ENCODE measurements at places on chromosomes 2 and 18. TPM values are rescaled to one million over a fixed set of nuclear protein-coding genes. Genes with fewer than 3 reads are reported as not detected.

- no peak for DNase-seq
Measured at GRCh38 chr2:197239434-197239833, 71.1 kb downstream of the ANKRD44 start.

- no peak for DNase-seq
Measured at GRCh38 chr2:121638333-121638732, 10.9 kb downstream of the CLASP1 start.

DNA sequence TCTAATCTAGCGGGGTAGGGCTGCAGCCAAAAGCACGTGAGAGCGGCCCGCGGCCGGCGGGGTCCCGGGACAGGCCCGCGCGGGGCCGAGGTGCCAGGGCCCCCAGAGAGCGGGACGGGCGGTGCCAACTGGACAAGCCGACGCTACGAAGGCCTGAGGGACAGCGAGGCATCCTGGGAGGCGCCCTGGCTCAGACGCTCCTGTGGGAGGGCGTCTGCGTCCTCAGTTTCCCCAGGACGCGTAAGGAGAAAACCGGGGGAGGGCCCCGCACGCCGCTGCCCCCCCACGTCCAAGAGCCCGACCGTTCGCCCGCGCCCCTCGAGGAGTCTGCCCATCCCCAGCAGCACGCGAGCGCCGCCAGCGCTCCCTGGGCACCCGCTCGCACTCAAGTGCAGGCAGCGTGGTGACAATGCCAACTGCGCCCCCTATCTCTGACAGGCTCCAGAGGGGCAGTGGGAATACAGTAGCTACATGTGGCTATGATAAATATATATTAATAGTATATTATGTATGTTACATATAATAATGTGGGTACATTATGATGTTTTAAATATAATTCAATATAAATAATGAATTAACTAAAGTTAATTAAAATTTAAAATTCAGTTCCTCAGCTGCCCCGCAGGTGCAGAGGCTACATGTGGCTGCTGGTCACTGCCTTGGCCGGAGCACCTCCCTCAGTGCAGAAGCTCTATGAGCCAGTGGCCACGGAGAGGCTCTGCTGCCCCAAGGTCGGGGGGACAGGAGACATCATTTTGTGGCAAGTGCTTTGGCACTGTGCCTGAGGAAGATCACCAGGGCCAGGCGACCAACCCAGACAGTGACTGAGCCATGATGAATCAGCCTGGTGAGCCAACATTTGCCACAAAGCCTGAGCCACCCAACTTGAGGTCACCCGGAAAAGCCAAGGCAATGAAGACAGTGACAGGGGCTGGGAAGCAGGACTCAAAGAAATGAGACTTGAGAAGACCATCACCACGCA is 5.5 kb upstream of the SFT2D3 start:
- DNase-seq: peak; percentile 84

GRCh38 chr2:165743442-165743841 is 50.6 kb downstream of the GALNT3 start:
- no peak for DNase-seq

DNA sequence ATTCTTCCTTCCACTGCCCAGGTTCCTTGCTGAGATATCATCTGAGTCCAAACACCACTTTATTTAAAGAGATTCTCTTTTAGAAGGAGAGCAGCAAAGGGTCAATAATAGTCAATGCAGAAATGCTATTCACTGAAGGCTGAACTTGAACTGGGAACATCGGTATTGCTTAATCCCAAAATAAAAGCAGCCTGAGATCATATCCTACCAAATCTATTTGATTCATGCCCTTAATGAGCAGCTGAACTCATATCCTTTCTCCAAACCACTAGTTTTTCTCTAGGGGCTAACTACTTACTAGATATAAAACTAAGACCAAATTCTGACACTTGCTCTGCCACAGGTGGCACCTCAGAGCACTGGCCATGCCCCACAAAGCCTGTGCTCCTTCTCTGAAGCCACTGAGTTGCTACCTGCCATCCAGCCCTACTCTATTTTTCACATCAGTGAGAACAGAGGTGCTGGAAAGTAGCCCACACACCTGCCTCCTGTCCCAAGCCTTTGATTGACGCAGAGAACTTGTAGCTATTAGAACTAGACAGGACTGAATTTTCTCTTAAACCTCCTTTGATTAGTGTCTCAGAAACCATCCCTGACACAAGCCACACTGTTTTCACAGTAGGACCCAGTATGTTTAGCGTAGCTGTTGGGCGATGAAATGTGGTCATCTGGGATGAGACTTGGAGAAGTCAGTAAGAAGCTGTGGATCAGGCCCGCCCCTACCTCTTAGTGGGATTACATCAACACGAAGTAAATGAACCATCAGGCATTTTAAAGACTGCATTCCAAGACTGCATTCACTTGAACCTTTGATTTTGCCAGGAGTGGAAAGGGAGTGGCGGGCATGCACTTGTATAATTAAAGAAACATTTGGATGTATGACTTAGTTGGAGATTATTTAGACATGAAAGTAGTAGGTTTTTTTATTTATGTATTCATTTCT is 124.3 kb downstream of the RBMS1 start:
- no peak for DNase-seq

CREG2 gene
- not detected for polyA plus RNA-seq

MTCL1 gene
- 2.5 TPM for polyA plus RNA-seq

FAM228A gene
- 0.39 TPM for polyA plus RNA-seq

MSTN gene
- polyA plus RNA-seq: 0.34 TPM

EVA1A gene
- polyA plus RNA-seq: 32.4 TPM

KIF1A gene
- polyA plus RNA-seq: 0.58 TPM

IL37 gene
- not detected for polyA plus RNA-seq
